ENCODE measurements at places on chromosomes 12 and 14. TPM values are rescaled to one million over a fixed set of nuclear protein-coding genes. Genes with fewer than 3 reads are reported as not detected.

DNA sequence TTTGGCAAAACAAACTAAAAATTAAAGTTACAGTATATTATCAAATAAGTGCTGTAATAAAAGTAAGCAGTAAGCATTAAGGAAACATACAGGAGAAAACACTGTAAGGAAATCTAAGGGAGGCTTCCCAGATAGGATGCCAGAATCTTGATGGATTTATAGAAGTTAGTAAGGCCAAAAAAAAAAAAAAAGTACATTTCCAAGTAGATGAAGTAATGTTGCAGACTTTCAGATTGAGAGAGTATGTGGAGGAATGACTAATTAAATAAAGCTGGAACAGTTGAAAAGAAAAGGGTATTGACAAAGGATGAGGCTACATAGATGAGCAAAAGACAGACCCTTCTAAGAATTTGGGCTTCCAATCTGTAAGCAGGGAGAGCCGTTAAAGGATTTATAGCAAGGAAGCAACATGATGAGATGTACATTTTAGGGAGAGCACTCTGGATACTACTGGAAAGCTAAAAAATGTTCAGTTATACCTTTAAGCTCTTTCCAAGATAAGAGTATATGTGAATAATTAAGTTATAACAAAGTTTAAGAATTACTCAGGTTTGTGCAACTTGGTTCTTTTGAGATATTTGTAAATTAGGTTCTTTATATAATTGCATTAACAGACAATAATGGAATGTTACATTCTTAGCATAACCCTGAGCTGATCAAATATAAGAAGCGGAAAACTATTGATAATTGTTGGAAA lies 87.5 kb upstream of the MON2 start:
- DNase-seq, result no peak
- H3K27me3 ChIP-seq, result no peaks in the 10 kb centered on the region
- peak overlapping the region; percentile 19 for H3K27ac ChIP-seq
- peaks cover 13% of the 10 kb centered on the region for H3K36me3 ChIP-seq
- H3K4me3 ChIP-seq, result no peak overlapping the region

DNA sequence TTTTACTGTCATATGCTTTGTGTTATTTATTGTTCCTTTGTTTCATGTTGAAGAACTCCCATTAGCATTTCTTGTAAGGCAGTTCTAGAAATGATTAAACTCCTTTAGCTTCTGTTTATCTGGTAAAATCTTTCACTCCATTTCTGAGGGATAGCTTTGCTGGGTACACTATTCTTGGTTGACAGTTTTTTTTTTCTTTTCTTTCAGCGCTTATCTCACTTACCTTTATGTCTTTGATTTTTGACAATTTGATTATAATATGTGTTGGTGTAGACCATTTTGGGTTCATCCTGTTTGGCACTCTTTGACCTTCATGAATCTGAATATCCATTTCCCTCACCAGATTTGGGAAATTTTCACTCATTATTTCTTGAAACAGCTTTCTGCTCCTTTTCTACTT lies 16.2 kb downstream of the FBXO33 start:
- H3K4me1 ChIP-seq, result peaks cover 6% of the 10 kb centered on the region
- peak overlapping the region; percentile 52 for H3K27ac ChIP-seq
- peak overlapping the region; percentile 71 for H3K4me3 ChIP-seq
- DNase-seq, result no peak
- H3K27me3 ChIP-seq, result no peaks in the 10 kb centered on the region

DNA sequence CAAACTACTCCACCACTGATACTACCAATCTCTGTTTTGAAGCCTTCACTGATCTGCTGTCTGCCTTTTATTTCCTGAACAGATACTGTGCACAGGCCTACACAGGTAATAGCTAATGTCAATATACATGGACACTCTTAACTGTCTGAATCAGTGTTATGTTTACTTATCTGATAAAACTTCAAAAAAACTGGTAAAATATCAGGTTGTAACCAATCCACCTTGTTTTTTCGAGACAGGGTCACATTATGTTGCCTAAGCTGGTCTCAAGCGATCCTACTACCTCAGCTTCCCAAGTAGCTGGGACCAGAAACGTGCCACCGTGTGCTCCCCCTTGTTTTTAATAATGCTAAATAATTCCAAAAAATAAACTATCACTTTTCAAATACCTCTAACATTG lies 43.5 kb downstream of the HECTD1 start:
- H3K27me3 ChIP-seq, result no peaks in the 10 kb centered on the region
- H3K27ac ChIP-seq, result no peak overlapping the region
- H3K4me3 ChIP-seq, result no peak overlapping the region
- no peak for DNase-seq
- H3K4me1 ChIP-seq, result peaks cover 5% of the 10 kb centered on the region

GRCh38 chr14:89364316-89364715 lies 52.7 kb downstream of the FOXN3 start:
- no peak for DNase-seq
- no peaks in the 10 kb centered on the region for H3K36me3 ChIP-seq
- H3K4me3 ChIP-seq, result peak overlapping the region; percentile 83
- peaks cover 60% of the 10 kb centered on the region for H3K4me1 ChIP-seq
- H3K27ac ChIP-seq, result peak overlapping the region; percentile 92
- no peaks in the 10 kb centered on the region for H3K27me3 ChIP-seq

DNA sequence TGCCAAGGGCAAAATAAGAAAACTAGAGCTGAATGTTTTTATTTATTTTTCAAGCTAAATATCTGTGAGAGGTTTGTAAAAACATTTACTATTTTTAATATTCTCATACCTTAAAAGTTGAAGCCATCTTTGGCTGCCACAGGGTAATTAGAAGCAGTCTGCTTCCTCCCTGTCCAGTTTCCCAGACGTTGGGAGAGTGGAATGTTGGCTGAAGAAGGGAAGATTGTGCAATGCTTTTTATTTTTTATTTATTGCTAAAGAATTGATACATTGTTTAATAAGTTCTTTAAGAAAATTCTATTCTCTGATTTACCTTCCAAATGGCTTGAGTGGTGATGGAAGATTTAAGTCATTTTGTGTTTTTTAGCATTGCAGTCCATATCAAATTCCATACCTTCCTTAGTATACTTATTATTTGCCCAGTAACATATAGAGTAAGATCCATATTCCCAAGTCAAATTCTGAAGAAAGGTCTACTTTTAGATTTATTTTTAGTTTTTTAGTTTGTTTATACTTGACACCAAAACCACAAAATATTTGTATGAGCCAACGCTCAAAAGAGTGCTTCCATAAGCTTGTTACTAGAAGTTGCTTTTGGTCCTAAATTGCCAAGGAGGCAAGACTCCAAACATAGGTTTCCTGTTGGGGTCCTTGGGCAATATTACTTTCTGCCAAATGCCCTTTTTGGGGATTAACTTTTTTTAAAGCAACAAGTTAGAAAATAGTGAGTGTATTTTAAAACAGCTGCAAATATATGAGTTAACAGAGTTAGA lies 124.0 kb upstream of the CPM start:
- H3K27ac ChIP-seq, result no peak overlapping the region
- H3K4me1 ChIP-seq, result no peaks in the 10 kb centered on the region
- H3K4me3 ChIP-seq, result no peak overlapping the region
- H3K27me3 ChIP-seq, result peaks cover 4% of the 10 kb centered on the region
- no peaks in the 10 kb centered on the region for H3K36me3 ChIP-seq
- DNase-seq, result no peak

- peak within 1 kb of the TSS; percentile 79 for H3K27ac ChIP-seq
- peaks cover 38% of the 10 kb centered on the region for H3K27me3 ChIP-seq
- H3K4me3 ChIP-seq, result peak within 1 kb of the TSS; percentile 89
- peaks cover 3% of the 10 kb centered on the region for H3K36me3 ChIP-seq
- H3K4me1 ChIP-seq, result peaks cover 14% of the 10 kb centered on the region
Observed at GRCh38 chr14:50943943-50944646, at the start of gene PYGL. TSS of gene PYGL (minus strand) at chr14:50944483. CDS start at chr14:50944403, 80 bp downstream.

GRCh38 chr12:56286044-56286830 lies 13.9 kb downstream of the CS start:
- no peak overlapping the region for H3K4me3 ChIP-seq
- no peak for DNase-seq
- peaks cover 70% of the 10 kb centered on the region for H3K36me3 ChIP-seq
- peaks cover 5% of the 10 kb centered on the region for H3K4me1 ChIP-seq

DNA sequence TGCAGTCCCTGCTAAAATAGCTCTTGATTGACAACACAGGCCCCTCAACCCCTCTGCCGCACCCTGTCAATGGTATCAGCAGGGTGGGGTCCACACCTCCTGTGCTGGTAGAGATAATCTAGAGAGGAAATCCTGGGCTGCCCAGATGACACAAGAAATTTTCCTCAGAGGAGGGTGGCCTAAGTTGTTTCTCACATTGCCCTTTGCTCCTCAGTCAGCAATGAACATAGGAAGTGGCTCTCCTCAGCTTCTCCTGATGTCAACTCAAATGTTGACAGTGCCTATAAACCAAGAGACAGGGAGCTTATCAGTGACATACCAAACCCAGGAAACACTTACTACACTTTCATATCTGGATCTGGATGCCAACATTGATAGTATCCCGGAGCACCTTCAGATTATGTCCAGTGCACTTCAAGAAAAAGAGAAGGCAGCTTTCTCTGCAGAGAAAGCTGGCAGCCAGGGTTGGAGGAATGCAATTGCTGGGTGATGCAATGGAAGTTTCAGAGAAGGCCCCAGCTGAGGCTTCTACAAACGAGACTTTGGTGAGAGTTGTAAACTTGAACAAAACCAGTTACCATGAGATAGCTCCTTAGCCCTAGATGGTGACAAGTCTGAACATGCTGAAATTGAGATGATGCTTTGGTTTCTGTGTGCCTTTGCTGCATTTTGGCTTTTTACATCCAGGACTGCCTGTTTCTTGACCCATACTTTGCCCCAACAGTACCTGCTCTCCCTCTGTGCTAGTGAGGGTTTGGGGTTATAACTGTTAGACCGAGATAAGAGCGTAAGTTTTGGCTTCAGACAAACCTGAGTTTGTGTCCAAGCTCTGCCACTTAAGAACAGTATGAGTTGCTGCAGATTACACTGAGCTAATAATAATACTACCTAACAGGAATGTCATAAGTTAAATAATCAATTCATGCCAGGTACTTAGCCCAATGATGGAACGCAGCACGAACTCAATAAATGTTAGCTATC lies 183.5 kb downstream of the NUAK1 start:
- H3K27ac ChIP-seq, result no peak overlapping the region
- H3K27me3 ChIP-seq, result peaks cover 31% of the 10 kb centered on the region
- H3K4me1 ChIP-seq, result no peaks in the 10 kb centered on the region
- H3K4me3 ChIP-seq, result no peak overlapping the region
- no peak for DNase-seq
- no peaks in the 10 kb centered on the region for H3K36me3 ChIP-seq

DNA sequence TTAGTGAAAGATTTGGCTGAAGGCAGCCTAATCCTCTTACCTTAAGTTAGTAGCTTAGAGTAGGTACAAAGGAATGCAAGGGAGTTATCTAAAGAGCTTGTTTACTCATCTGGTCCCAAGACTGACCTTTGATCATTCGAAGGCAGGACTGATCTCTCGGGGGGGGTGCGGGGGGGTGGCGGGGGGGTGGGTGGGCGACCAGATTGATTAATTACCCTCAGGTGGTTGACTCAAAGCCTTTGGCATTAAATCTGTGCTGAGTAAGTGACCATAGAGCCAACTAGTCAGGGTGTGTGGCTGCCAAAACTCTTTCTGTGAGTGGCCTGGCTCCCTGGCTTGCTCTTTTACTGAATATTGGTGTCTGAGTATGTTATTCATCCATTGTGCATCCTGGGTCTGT lies 731.9 kb upstream of the FBXO33 start:
- no peak overlapping the region for H3K27ac ChIP-seq
- DNase-seq, result no peak
- H3K27me3 ChIP-seq, result no peaks in the 10 kb centered on the region
- H3K4me1 ChIP-seq, result no peaks in the 10 kb centered on the region
- no peaks in the 10 kb centered on the region for H3K36me3 ChIP-seq

DNA sequence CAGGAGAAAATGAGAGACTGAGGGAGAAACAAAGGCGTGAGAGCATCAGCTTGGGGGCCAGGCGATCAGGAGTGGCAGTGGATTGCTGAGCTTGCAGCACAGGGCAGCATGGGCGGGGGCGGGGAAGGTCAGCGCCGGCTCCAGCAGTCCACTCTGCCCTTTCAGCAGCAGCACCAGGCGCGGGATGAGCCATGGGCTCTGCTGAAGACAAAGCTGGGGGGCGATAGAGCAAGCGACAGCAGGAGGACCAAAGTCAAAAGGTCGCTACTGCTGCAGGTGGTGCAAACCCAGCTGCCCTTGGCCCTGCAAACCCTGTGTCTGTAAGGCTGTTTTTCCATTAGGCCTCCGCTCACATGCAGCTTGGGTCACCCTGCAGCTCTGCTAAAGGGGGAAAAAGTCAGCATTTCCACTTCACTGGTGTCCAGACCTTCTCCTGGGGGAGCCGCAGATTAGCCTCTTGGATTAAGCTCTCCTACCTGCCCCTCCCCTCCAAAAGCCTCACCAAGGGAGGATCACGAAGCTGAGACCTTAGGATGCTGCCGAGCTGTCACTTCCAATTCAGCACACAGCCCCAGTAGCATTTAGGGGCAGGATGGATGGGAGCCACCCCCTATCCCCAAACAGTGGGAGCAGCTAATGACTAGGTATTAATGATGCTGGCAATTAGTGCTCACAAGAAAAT lies 204.8 kb downstream of the DPF3 start:
- H3K36me3 ChIP-seq, result peaks cover 4% of the 10 kb centered on the region
- H3K27ac ChIP-seq, result no peak overlapping the region

- no peaks in the 10 kb centered on the region for H3K36me3 ChIP-seq
- peaks cover 53% of the 10 kb centered on the region for H3K27me3 ChIP-seq
- no peak for DNase-seq
Observed at GRCh38 chr12:50051101-50051806, 6.1 kb upstream of the ASIC1 start.

GRCh38 chr14:71554959-71555612 lies 377.1 kb upstream of the RGS6 start:
- no peak for DNase-seq
- no peaks in the 10 kb centered on the region for H3K27me3 ChIP-seq
- H3K36me3 ChIP-seq, result no peaks in the 10 kb centered on the region
- peak overlapping the region; percentile 86 for H3K4me3 ChIP-seq
- peaks cover 63% of the 10 kb centered on the region for H3K4me1 ChIP-seq
- peak overlapping the region; percentile 85 for H3K27ac ChIP-seq

The R3HDM2 gene
- total RNA-seq, result 115 TPM

The MARK3 gene
- total RNA-seq, result 128 TPM

The MYL2 gene
- not detected for total RNA-seq

The HOXC9 gene
- not detected for total RNA-seq

The IAPP gene
- total RNA-seq, result not detected

The FGF23 gene
- total RNA-seq, result not detected

The SYNDIG1L gene
- 0.13 TPM for total RNA-seq

The ZFHX2 gene
- 0.62 TPM for total RNA-seq

The LRRC10 gene
- not detected for total RNA-seq

Measured in naive thymus-derived CD8-positive, alpha-beta T cell (primary cell).